ENCODE measurements at places on chromosomes 3 and 15.

DNA sequence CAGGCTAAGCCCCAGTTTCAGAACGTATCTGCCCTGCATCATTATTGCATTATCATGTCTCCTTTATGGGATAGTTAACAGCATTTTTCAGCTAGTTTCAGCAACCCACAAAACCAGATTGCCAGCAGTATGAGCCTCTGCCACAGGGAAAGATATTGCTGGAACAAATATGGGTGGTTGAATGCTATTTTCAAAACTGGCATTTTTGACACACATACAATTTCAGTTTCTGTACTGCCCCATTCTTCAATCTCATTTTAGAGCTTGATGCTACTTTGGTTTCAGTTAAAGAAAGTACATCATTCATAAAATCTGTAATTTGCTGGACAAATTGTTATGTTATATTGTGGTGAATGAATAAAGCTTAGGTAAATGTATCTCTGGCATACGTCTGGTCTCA lies 1037.5 kb downstream of the NAALADL2 start:
- no peak for DNase-seq

- no peak for DNase-seq
Measured at GRCh38 chr3:127673191-127674100, 694 bp downstream of the ABTB1 start.

DNA sequence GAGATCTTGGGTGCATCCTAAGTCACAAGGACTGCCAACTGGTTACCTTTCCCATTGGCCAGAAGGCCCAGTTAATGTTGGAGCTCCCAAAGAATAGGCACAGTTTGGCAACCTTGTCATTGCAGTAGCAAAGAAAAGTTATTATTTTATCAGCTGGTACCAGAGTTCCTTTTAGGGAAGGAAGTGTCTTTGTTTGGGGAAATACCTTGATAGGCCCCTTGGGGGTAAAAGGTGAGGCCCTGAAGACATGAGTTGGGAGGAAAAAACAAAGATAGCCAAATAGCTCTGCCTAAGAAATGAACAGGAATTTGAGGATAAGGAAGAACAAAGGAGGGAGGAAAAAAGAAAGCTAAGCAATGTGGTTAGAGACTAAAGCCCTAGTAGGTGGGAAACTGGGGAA lies 85.8 kb downstream of the ANP32A start:
- no peak for DNase-seq

- DNase-seq = no peak
Measured at GRCh38 chr3:12891985-12892839, 50.8 kb upstream of the RPL32 start.

DNA sequence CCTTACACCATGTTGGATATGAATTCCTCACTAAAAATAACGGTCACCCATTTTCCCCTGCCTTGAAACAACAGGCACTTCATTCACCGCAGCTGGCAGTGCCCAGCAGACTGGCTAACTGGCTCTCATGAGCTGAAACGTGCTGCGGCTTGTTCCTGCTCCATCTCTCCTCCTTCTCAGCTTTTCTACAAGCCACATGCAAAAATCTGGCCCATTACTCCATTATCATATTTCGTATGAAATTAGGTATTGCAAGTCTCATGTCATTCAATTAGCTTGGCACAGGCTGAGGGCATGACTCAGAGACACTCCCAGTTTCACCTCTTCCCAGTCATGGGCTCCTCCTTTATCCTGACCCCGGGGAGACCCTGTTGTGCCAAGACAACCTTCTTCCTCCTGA lies 60.0 kb downstream of the MAGEF1 start:
- DNase-seq = no peak

DNA sequence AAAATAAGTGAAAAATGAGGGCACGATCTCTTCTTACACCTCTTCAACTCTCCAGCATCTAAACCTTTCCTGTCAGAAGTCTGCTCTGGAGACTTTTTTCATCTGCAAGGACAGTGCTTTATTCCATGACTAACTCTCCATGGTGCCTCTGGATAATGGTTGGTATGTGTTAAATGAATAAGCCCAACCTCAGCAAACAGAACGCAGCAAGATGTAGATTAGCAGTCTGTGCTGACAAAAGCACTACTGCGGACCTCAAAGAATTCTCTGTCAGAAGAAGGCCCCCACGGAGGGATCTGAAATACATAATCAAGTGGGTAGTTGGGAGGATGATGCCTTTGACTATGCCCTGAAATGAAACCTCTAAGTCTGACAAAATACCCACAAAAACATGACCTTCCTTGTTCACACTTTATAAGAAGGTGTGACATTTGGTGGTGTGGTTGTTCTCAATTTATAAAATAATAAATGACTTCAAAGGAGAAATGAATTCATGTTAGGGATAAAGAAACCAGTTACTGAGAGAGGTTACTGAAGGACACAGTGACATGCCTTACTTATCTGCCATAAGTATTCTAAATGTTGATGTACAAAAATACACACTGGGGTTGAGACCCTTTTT lies 43.2 kb upstream of the ADCY5 start:
- DNase-seq = no peak

DNA sequence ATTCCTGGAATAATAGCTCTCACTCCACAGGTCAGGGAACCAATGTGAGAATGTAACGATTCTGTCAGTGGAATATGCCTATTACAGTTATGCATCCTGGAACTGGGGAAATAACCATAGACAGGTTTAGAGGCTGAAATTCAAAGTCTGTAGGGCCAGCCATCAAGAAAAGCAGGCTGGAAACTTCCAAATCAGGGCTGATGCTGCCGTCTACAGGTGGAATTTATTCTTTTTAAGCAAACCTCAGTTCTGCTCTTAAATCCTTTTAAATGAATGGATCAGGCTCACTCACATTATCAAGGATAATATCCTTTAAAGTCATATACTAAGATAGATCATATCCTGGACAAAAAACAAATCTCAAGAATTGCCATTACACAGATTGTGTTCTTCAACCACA lies 699.8 kb downstream of the NR2F2 start:
- DNase-seq = no peak

All from cortex of kidney (tissue), 1 donor.